ENCODE measurements at places on chromosomes 11 and 22. TPM values are rescaled to one million over a fixed set of nuclear protein-coding genes. Genes with fewer than 3 reads are reported as not detected.

Gene CNGA4
- total RNA-seq: 0.18 TPM

Gene GRK3
- total RNA-seq: 3.2 TPM

Gene CDC42BPG
- total RNA-seq: 1.6 TPM

Gene RFPL3
- not detected for total RNA-seq

Gene CCDC116
- 0.08 TPM for total RNA-seq

Data from A549 treated with CpdA at 1 μM for 4 hours (cell line).